ENCODE measurements at places on chromosomes 1 and 21.
A peak's percentile ranks its signal among the peaks of the same experiment; 100 is the strongest.

GRCh38 chr1:154190550-154190949 lies 1.4 kb downstream of the TPM3 start:
- no peaks in the 10 kb centered on the region for H3K27me3 ChIP-seq
- H3K36me3 ChIP-seq, result no peaks in the 10 kb centered on the region
- H3K4me1 ChIP-seq, result no peaks in the 10 kb centered on the region
- H3K27ac ChIP-seq, result no peak overlapping the region
- no peak for DNase-seq

GRCh38 chr1:61247051-61247825 lies 164.9 kb downstream of the NFIA start:
- no peaks in the 10 kb centered on the region for H3K36me3 ChIP-seq
- peaks cover 45% of the 10 kb centered on the region for H3K4me1 ChIP-seq
- no peak overlapping the region for H3K4me3 ChIP-seq

DNA sequence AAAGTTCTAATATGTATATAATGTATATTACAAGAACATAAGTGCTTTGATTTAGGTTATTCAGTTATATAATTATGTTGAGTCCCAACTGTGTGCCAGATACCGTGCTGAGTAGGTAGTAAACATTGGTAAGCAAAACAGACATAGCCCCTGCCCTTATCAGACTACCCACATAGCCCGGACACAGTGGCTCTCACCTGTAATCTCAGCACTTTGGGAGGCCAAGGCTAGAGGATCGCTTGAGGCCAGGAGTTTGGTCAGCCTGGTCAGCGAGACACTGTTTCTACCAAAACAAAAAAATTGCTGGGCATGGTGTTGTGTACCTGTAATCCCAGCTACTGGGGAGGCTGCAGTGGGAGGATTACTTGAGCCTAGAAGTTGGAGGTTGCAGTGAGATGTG lies 30.7 kb downstream of the RNF11 start:
- H3K4me1 ChIP-seq, result no peaks in the 10 kb centered on the region
- DNase-seq, result no peak
- H3K27ac ChIP-seq, result no peak overlapping the region

- no peaks in the 10 kb centered on the region for H3K36me3 ChIP-seq
- no peak for DNase-seq
- peaks cover 43% of the 10 kb centered on the region for H3K4me1 ChIP-seq
- peak overlapping the region; percentile 25 for H3K27ac ChIP-seq
Measured at GRCh38 chr1:81836007-81836626, 35.4 kb downstream of the ADGRL2 start.

DNA sequence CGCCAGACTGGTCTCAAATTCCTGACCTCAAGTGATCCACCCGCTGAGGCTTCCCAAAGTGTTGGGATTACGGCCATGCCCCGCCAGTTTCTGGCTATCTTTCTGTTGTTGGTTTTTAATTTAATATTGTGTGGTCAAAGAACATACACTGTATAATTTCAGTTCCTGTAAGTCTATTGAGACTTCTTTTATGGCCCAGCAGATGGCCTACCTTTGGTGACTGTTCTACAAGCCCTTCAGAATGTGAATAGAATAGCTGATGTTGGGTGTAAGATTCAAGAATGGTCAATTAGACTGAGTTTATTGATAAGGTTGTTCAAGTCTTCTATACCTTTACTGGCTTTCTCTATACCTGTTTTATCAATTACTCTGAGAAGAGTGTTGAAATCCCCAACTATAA lies 10.7 kb downstream of the HES2 start:
- DNase-seq, result no peak
- H3K27ac ChIP-seq, result no peak overlapping the region
- peaks cover 4% of the 10 kb centered on the region for H3K27me3 ChIP-seq
- no peak overlapping the region for H3K4me3 ChIP-seq

- no peaks in the 10 kb centered on the region for H3K4me1 ChIP-seq
- no peak overlapping the region for H3K27ac ChIP-seq
- H3K27me3 ChIP-seq, result no peaks in the 10 kb centered on the region
Measured at GRCh38 chr1:183432548-183432875, 14.3 kb upstream of the NMNAT2 start.

DNA sequence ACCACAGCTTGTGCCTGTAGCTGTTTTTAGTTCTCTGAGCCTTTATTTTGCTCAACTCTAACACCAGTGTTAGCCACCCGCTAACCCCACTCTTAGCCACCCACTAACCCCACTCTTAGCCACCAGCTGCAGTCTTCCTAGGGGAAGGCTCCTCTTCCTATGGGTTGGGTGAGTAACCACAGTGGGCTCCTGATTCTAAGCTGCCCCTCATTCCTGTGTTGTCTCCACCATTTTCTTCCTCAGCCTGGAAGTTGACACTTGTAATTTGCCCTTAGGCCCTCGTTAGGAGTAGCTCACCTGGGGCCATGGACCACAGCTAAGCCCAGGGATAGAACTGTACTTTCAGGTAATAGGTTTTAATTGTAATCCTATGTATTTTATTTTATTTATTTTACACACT lies 782.9 kb upstream of the TPTE start:
- no peak overlapping the region for H3K27ac ChIP-seq
- no peaks in the 10 kb centered on the region for H3K27me3 ChIP-seq
- no peaks in the 10 kb centered on the region for H3K4me1 ChIP-seq
- H3K4me3 ChIP-seq, result no peak overlapping the region
- DNase-seq, result no peak

DNA sequence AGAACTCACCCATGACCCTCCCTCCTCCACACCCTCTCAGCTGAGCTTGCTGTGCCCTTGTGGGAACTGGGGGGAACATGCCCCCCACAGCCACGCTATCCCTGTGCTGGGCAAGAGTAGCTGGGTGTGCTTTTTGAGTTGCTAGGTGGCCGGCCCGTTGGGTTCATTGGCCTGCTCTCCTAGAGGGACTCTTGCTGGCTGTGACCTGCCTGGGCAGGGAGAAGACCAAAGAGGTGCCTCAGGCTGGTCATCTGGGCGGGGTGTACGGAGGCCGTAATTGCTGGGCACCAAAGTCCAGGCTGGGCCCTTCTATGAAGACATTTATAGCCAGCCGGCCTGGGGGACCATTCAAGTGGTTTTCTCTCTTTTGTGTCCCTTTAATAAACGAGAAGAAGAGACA lies 138.3 kb upstream of the ZBTB40 start:
- H3K4me1 ChIP-seq, result no peaks in the 10 kb centered on the region
- H3K4me3 ChIP-seq, result no peak overlapping the region
- no peak for DNase-seq
- H3K27me3 ChIP-seq, result peaks cover 6% of the 10 kb centered on the region

DNA sequence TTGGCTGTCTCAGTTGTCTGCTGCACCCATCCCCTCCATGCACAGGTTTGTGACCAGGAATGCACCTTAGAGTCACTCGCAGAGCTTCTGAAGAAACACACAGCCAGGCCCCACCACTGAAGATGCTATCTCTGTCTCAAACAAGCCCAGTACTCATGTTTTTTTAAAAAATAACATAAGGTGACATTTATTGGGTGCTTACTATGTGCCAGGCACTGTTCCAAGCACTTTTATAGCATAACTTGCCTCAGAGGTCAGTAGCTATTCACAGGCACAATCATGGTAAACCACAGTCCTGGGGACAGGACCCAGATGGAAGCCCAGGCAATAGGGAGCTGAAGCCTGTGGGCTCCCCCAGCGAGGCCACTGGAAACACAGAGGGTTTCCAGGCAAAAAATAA lies 8.8 kb upstream of the ATP13A2 start:
- no peaks in the 10 kb centered on the region for H3K4me1 ChIP-seq
- no peak overlapping the region for H3K27ac ChIP-seq
- H3K4me3 ChIP-seq, result no peak overlapping the region
- peaks cover 55% of the 10 kb centered on the region for H3K36me3 ChIP-seq

GRCh38 chr1:213099682-213100399 lies 48.8 kb downstream of the RPS6KC1 start:
- no peak for DNase-seq
- no peaks in the 10 kb centered on the region for H3K36me3 ChIP-seq
- peaks cover 9% of the 10 kb centered on the region for H3K4me1 ChIP-seq
- no peak overlapping the region for H3K4me3 ChIP-seq
- no peaks in the 10 kb centered on the region for H3K27me3 ChIP-seq

DNA sequence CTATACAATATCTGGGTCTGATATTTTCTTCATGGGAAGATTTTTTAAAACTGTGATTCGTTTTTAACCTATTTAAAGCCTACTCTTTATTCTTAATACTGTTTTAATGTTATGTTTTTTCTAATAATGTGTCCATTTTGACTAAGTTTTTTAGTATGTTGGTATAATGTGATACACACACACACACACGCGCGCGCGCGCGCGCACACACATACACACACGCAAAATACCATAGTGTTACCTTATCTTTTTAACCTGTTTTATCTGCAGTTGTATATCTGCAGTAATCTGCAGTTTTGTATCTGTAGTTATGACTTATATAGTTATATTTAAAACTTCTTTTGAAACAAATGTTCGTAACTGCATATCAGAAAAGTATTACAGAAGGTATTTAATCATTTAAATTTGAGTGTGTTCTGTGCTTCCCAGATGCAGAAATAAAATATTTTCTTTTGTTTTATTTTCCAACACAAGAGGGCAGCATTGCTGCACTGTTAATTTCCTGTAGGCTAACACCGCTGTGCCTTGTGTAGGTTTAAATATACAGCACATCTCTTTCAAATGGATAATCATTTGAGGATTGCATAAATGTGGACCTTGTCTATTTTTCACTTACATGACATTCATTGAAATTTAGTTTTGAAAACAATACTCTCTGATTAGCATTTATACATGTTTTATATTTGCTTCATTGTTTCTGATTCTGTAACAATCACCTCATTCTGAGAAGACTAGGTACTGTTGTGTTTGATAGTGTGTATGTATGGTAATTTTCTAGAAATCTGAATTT lies 166.1 kb downstream of the PDE4B start:
- no peak overlapping the region for H3K27ac ChIP-seq
- no peaks in the 10 kb centered on the region for H3K4me1 ChIP-seq
- DNase-seq, result no peak
- H3K36me3 ChIP-seq, result no peaks in the 10 kb centered on the region
- H3K27me3 ChIP-seq, result no peaks in the 10 kb centered on the region
- no peak overlapping the region for H3K4me3 ChIP-seq

- no peak overlapping the region for H3K4me3 ChIP-seq
- H3K27ac ChIP-seq, result no peak overlapping the region
- no peaks in the 10 kb centered on the region for H3K36me3 ChIP-seq
- no peaks in the 10 kb centered on the region for H3K27me3 ChIP-seq
Measured at GRCh38 chr1:181296180-181296579, 187.1 kb upstream of the CACNA1E start.

DNA sequence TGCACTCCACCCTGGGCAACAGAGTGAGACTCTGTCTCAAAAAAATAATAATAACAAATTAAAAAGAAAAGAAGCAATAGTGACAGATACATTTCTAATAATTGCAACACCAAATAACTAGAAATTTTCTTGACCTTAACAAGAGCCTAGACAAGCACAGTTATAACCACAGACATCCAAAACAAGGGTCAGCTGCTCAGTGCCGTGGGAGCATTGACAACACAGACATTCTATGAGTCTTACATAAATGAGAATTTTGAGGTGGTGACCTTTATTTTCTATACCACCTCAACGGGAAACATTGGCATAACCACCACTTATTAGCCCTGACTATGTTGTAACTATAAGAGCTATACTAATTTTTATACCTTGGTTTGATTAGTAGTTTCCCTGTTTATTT lies 156.1 kb downstream of the NR5A2 start:
- H3K4me3 ChIP-seq, result no peak overlapping the region
- peak overlapping the region; percentile 52 for H3K27ac ChIP-seq
- no peaks in the 10 kb centered on the region for H3K27me3 ChIP-seq
- no peaks in the 10 kb centered on the region for H3K36me3 ChIP-seq
- no peak for DNase-seq

GRCh38 chr1:179128520-179128919 lies 46.6 kb downstream of the TOR3A start:
- DNase-seq, result no peak
- no peaks in the 10 kb centered on the region for H3K36me3 ChIP-seq
- no peaks in the 10 kb centered on the region for H3K4me1 ChIP-seq
- no peak overlapping the region for H3K4me3 ChIP-seq
- H3K27me3 ChIP-seq, result no peaks in the 10 kb centered on the region
- no peak overlapping the region for H3K27ac ChIP-seq

DNA sequence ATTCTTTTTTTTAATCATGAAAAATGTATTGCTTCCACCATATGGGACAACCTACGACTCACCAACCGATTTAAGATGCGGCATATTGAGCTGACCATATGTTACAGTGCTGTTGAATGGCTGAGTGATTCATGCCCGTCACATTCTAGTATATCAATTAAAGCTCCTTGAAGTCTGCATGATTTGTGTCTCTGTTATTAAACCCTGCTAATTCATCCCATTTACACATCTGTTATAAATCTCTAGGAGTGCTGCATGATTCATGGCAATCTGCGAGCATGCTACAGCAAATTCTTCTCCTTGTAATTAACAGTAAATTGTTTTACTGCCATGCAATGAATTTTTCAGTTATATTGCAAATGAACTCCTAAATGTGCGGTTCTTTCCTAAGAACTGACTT lies 239.8 kb downstream of the USH2A start:
- no peaks in the 10 kb centered on the region for H3K27me3 ChIP-seq
- H3K27ac ChIP-seq, result no peak overlapping the region
- H3K4me3 ChIP-seq, result no peak overlapping the region
- no peaks in the 10 kb centered on the region for H3K4me1 ChIP-seq
- DNase-seq, result no peak

GRCh38 chr1:7505771-7506453 lies 265.2 kb upstream of the VAMP3 start:
- H3K4me3 ChIP-seq, result no peak overlapping the region
- DNase-seq, result no peak
- no peaks in the 10 kb centered on the region for H3K27me3 ChIP-seq
- H3K27ac ChIP-seq, result no peak overlapping the region
- no peaks in the 10 kb centered on the region for H3K36me3 ChIP-seq

- no peaks in the 10 kb centered on the region for H3K36me3 ChIP-seq
- H3K27ac ChIP-seq, result no peak overlapping the region
Measured at GRCh38 chr1:1093610-1093943, 19.5 kb upstream of the RNF223 start.

DNA sequence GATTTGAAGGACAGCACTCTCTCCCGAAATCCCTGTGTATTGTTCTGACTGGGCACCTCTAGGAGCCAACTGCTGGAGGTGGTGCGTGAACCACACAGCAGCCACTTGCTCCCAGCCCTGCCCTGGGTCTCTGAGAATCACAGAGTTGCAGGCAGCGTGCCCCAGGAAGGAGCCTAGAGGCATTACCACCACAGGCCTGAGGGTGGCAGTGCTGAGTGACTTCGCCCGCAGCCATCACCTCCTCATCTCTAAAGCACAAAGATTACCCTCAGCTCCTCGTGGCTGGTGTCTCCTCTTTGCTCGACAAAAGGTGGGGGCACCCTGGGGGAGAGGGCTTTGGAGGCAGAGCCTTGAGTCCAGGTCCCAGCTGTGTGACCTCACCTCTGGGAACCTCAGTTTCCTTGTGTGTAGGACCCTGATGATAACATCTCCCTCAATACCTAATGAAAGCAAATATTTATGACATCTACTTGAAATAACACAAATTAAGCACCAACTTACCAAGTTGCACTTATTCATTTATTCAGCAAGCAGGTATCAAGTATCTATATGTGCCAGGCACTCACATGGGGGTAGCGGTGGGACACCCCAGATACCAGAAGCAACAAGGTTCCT lies 86.3 kb downstream of the VWA5B1 start:
- H3K4me3 ChIP-seq, result no peak overlapping the region
- no peaks in the 10 kb centered on the region for H3K4me1 ChIP-seq
- peaks cover 10% of the 10 kb centered on the region for H3K27me3 ChIP-seq
- DNase-seq, result peak; percentile 73
- H3K36me3 ChIP-seq, result no peaks in the 10 kb centered on the region

Data from sigmoid colon (tissue), 7 donors.